ENCODE measurements at places on chromosomes 5 and 9.

DNA sequence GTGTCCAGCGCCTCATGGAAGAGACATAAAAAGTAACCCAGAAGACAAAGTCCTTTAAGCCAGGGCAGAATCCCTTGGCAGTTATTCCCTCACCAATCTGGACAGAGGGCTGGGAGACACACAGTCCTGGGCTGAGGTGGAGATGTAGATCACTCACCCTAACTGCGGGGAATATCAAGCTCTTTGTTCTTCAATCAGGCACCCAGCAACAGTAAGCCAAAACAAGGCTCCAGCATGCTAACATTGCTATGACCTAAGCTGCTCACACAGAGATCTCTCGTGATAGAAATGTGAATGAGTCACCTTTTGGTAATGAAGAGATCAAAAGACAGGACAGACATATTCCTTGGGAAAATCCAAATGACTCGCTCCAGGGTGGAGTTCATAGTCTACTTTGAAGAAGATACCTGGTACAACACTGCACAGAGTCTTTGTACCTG, 101.3 kb downstream of the FBN2 start:
- DNase-seq: no peak

GRCh38 chr9:100170085-100170484, 71.0 kb downstream of the INVS start:
- no peak for DNase-seq

DNA sequence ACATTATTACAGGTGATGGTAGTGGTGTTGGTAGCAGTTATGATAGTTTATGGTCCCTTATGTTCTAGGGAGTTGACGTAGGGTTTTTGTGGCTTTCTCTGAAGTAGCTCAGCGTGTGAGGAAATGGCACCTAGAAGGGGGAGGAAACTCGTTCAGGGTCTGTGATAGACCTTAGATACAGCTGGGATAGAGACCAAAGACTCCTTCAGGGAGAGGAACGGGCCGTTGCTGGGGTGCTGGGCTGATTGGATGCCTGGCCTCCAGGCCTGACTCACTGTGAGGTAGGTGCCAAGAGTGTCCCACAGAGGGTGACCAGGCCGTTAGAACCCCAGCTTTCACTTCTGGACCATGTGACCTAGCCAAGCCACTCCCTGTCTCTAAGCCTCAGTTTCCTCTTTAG, 96.6 kb downstream of the DAB2IP start:
- no peak for DNase-seq

GRCh38 chr5:39767916-39768315, 343.1 kb upstream of the DAB2 start:
- DNase-seq: no peak

DNA sequence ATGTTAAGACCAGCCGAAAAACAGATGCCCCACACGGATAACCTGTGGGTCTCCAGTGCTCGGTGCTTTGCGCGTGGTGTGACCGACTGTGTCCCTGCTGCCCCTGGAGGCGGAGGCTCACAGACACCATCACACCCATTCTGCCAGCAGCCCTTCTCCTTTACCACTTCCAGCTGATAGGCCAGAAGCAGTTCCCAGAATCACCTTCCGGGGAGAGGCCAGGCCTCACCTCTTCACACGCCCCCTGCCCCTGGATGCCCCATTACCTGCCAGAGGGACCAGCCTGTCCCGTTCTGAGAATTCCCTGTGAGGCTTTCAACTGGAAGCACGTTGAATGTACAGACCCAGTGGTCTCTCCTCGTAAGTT, 21.6 kb upstream of the LRRC14B start:
- no peak for DNase-seq

- DNase-seq: no peak
These were observed 88.9 kb upstream of the TYRP1 start for GRCh38 chr9:12604164-12604821.
